Myocyte (in vitro differentiated cells): ENCODE measurements at places on chromosomes 6 and 20. TPM values are rescaled to one million over a fixed set of nuclear protein-coding genes. Genes with fewer than 3 reads are reported as not detected.

Gene HSPA1L
- 2.6 and 3.6 TPM in 2 replicates for total RNA-seq

Gene COL21A1
- 3.3 and 35.3 TPM in 2 replicates for total RNA-seq

Gene FLRT3
- total RNA-seq: 5.8 and 6.7 TPM in 2 replicates

Gene BMP7
- not detected in 2 replicates for total RNA-seq

Gene GTSF1L
- total RNA-seq: not detected in 2 replicates

Gene BCAS1
- 5.0 and 6.3 TPM in 2 replicates for total RNA-seq

Gene MTFR2
- 0.16 and 0.21 TPM in 2 replicates for total RNA-seq

Gene FILIP1
- 41.5 and 46.7 TPM in 2 replicates for total RNA-seq

Gene NR2E1
- total RNA-seq: not detected in 2 replicates

Gene KCNK16
- total RNA-seq: not detected in 2 replicates

Gene SLC9A8
- 8.0 and 9.1 TPM in 2 replicates for total RNA-seq
